T-helper 1 cell (primary cell): ENCODE measurements at places on chromosomes 7 and 10.

DNA sequence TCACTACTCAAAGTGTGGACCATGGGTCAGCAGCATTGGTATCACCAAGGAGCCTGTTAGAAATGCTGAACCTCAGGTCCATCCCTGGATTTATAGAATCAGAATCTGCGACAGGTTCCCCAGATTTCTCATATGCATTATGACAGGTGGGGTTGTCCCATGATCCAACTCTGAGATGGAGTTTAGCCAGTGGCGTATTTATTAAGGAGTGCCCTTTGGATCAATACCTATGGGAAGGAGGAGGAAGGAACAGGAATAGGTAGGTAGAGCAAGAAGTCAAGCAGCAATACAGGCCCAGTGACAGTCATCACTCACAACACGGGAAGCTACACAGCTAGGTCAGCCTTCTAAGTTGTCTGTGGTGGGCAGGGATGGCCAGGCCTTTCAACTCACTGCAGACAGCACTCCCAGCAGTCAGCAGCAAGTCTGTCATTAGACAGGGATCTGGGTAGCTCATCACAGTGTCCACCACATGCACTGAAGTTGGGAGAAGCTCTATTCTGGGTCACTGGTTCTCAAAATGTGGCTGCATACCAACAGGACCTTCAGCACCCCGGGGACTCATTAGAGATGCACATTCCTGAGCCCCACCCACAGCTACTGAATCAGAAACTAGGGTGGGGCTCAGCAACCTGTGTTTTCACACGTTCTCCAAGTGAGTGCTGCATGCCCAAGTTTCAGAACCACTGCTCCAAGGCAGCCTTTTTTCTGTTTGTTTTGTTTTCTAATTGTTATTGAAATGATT is 532.3 kb upstream of the GALNT17 start:
- no peak for DNase-seq

DNA sequence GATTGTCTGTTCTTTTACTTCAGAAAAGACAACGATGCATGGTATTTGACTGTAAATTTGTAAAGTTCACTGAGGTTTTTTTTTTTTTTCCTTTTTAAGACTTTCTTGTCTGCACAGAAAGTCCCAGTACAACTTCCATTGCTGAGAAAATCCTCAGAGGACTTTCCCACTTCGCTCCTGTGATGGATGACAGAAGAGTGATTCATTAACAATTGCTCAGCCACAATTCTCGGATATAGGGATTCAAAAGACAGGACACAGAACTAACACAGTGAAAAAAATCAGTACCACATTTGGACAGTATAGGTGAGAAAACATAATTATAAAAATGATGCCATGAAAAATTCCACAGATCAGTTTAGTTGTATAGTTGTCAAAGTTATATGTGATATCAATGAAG is 48.0 kb downstream of the SEC23IP start:
- DNase-seq, result no peak

GRCh38 chr10:122073508-122073907 is 84.5 kb downstream of the TACC2 start:
- DNase-seq, result no peak

- DNase-seq, result no peak
Observed at GRCh38 chr10:21505711-21506278, 19.7 kb downstream of the SKIDA1 start.

DNA sequence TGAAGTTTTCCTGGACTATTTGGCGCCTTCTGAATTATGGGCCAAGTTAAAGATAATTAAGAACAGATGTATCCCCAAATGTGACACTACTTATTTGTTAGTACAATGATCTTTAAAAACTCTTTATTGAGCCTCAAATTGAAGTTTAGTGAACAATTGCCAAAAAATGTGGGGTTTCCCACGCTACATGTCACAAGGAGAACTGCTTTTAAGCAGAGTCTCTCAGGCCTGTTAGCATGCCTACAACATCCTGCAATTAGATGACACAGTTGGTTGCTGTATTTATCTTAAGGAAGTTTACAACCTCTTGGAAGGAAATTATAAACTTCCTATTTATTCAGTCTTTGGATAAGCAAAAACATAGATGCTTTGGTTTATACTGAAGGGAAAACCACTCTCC is 733.0 kb downstream of the TNS3 start:
- no peak for DNase-seq

- no peak for DNase-seq
Observed at GRCh38 chr10:92291921-92292845, 1.2 kb downstream of the MARCHF5 start.

DNA sequence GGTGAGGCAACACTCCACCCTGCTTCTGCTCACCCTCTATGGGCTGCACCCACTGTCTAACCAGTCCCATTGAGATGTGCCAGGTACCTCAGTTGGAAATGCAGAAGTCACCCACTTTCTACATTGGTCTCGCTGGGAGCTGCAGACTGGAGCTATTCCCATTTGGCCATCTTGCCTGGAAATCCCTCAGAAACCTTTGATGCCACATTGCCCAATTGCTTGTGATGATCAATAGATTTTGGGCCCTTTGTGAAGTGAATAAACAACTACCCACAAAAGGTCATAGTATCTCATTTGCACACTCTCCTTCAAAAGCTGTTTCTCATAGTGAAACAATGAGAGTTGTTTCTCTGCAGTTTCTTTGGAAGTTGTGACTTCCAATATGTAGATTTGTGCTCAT is 742.9 kb downstream of the INHBA start:
- no peak for DNase-seq

GRCh38 chr10:6239213-6239991 is 36.7 kb downstream of the PFKFB3 start:
- DNase-seq, result no peak

DNA sequence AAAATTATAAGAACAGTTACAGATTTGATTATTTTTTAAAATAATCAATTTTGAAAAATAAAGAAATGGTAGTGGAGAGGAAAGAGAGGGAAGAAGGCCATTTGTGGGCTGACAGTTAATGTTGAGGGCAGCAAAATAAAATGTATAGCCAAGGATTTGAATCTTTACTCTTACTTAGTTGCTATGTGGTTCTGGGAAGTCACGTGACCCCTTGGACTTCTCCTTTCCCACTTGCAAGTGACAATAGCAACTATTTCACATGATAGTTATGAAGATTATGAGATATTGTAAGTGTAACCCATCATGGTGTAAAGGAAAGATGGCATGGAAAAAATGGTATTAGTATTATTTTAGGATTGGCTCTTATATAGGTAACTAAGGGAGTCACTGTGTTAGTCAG is 567.3 kb upstream of the GHITM start:
- no peak for DNase-seq

DNA sequence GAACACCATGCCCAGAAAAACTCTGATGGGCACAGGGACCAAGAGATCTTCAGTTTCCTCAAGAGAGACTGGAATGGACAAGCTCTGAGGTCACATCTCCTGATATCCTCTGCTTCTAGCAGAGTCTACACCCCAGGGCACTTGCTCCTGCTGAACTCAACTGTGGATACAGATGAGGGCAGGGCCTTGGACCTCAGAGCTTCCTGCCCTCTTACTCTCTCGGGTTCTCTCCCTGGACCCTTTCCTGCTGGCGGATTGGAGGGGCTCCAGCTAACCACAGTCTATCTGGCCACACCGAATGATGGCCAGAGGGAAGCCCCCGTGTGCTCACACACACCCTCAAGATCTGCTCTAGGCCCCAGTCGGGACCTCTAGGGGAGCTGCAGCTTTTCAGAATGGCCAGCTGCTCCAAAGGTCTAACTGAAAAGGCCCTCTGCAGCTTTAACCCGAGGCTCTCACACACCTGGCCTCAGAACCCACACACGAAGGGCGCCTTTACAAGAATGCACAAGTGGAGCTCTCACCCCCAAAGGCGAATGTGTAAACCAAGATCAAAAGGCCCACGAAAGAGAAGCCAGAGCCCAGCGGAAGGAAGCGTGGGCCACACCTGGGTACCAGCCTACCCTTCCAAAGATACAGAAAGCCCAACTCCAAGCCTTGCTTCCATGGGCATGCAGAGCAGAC is 65.5 kb downstream of the FAM53B start:
- DNase-seq, result no peak

DNA sequence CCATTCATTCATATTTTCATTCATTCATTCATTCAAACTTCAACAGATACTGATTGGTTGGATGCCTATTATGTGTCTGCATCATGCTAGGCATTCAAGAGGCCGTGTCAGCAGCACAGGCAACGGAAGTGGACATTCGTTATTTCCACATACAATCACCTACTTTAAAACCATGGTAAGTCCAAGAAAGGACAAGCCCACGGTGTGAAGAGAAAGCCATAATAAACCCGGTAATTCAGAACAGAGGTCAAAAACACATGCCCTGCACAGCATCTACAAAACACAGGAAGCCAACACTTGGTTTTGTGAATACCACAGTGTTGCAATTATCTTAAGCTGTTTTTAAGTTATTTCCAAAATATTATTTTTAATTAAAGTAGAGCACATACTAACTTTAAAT is 126.7 kb downstream of the GLI3 start:
- no peak for DNase-seq

GRCh38 chr10:6139470-6139869 is 50.6 kb downstream of the RBM17 start:
- no peak for DNase-seq

DNA sequence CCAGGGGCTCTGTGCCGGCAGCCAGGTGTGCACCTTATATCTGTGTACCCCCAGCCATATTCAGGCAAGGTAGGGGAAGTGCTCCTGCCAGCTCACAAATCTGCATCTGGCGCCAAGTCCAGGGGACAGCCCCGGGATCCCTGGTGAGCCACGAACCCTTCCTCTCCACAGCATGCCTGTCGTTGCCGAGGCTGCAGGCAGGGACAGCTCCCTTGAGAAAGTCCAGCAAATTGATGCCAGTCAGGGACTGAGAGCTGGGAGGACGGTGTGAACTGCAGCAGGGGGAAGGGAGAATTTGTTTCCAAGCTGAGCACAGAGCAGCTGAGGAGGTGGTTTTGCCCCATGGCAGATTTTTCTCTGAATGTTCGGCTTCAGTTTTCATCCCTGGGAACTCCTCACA is 919 bp downstream of the PLA2G12B start:
- DNase-seq, result no peak

DNA sequence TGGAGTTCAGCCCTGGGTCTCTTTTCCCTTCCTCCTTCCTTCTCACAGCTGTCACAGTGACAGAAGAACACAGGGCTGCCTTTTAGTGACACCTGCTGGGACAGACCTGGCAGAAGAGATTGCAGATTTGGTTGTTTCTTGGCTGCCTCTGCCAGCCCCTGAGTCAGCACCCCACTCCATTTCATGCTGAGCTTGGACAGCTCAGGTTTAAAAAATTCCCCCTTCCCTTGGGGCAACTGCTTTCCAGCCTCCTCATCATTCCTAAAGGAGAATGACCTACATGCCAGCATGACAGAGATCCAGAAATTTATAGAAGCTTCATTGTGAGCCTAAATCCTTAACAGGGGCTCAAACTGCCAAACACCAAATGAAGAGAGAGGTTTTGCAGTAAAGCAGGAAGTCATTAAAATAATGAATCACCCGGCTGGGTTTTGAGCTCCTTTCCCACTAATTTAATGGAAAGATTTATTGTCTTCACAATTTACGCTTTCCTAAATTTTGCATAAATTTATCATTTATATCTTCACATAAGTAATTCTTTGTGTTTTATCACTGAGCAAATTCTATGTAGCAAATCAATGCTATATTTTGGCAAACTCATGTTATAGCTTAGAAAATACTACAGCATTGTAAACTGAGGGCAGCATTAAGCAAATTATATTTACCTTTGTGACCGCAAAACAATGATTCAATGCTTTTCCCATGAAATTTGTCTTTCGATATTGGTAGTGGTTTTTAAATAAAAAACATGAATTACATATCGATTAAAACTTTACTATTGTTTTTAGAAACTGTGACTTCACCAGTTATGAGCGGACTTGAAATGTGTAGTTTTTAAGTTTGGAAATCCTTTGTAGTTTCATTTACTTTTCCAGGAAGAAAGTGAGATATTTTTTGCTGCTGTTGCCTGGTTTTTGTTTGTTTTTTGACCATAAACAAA is 399.5 kb upstream of the ANKRD30A start:
- no peak for DNase-seq

DNA sequence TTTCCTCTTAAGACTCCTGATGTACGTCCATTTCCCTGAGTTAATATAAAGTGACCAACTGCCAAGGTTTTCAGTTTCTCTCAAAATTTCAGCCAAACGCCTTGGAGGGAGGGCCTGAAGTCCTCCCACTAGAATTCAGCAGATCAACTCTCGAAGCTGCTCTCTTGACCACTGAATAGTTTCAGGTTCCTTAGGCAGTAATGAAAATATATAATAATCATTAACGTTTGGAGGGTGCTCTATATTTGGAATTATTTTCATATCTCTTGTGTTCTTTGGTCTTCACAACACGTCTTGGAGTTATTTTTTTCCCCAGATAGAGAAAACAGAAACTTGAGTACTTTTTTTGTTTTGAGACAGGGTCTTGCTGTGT is 123.6 kb upstream of the SFMBT2 start:
- DNase-seq, result no peak

DNA sequence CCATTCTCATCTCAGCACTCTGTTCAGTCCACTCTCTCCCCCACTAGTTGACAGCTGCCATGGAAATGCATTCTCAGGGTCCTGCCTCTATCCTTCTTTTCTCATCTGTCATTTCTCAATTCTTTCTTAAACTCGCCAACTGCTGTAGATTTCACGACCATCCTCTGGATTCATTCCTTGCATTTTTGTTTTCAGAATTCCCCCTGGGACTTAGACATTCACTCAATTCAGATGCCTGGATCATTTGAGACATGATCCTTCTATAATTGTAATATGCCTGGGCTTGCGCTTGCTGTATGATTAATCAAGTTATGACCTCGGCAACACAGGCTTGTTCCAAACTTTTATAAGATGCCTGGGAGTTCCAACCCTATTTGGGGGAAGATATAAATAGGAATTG is 104.5 kb downstream of the RAB11FIP2 start:
- DNase-seq, result no peak

GRCh38 chr7:84354866-84355265 is 160.3 kb upstream of the SEMA3A start:
- no peak for DNase-seq

DNA sequence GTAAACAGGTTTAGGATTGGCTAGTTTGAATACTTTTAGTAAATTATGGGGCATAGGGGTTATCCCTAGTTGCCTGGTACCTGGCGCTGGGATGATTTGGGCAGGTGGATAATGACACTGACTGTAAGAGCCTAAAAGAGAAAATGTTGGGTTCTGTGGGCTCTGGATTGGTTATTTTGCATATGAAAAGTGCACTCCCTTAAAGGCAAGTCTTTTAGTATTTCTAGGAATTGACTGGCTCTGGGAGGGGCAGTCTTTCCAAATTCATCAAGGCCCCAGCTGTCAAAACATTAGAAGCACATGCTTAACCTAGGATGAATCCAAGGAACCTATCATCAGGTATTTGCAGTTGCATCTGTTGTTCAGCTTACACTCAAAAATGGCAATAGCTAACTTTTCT is 454.6 kb upstream of the SORCS1 start:
- DNase-seq, result no peak

GRCh38 chr10:131165092-131165491 is 146.4 kb downstream of the TCERG1L start:
- DNase-seq, result no peak

DNA sequence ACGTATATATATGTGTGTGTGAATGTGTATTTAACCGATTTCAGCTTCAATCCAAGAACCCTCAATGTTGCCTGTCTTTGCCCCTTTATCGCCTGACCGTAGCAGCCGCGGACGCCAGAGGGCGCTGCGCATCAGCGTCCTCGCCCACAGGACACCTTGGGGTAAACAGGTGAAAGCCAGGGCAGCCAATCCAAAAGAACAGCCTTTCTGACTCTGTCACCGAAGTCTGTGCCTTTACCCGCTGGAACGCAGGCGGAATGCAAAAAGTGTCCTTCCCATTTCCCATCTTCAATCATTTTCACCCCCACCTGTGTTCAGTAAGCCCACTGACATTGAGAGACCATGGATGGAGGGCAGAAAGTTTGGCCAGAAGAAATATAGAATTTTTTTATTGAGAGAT is 3.6 kb downstream of the NXPH1 start:
- DNase-seq, result no peak
